ENCODE measurements at places on chromosomes 12 and 14.

- DNase-seq = no peak
These were observed 249.1 kb downstream of the AKAP6 start for GRCh38 chr14:32578181-32578580.

- no peak for DNase-seq
These were observed 48.6 kb downstream of the EIF2S3B start for GRCh38 chr12:10554228-10554755.

DNA sequence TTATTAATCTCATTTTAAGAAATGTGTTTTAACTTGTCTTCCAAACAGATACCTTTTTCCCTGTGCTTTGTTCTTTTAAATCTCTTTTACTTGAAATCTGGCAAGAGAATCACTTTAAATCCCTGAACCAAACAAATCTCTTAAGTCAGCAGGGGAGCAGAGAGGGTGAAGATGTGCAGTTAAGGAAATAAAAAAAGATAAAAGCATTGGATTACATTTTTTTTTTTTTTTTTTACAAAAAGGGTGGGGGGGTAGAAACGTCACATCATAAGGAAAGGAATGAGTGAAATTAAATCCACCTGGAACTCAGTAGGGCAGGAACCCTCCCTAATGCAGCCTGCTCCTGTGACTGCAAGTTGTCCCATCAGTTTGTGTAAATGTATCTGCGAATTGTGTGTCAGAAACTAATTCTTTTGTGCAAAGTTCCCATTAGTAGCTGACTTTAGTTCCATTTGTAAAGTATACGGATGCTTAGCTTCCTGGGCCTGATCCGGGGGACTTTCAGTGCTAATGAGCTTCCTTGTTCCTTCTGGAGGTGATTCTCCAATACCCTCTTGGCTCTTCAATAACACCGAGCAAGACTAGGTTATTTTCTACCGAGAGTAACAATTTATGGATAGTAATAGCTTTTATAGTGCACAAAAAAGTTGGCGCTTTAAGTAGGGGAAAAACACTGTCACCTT is 1.5 kb downstream of the TTC6 start:
- no peak for DNase-seq

GRCh38 chr14:31787377-31787776 is 226.2 kb downstream of the NUBPL start:
- peak; percentile 0 for DNase-seq

GRCh38 chr12:124440841-124441381 is 126.5 kb downstream of the NCOR2 start:
- DNase-seq = no peak

GRCh38 chr14:81452341-81453133 is 52.4 kb upstream of the STON2 start:
- no peak for DNase-seq
